ENCODE measurements at places on chromosomes 5 and 9.

DNA sequence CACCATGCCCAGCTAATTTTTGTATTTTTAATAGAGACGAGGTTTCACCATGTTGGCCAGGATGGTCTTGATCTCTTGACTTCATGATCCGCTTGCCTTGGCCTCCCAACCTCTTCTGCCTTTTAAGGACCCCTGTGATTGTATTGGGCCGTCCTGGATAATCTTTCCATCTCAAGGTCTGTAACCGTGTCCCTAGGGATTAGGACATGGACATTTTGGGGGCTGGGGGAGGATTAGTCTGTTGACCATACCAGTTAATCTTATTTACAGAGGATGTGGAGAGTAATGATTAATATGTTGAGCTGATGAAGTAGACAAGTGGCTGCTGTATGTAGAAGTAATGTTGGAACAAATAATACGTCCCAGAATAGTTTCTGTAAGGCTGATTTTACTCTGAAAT, 23.1 kb downstream of the LNPEP start:
- DNase-seq: no peak

- DNase-seq: no peak
These were observed 22.9 kb upstream of the ZSWIM6 start for GRCh38 chr5:61309115-61309514.

DNA sequence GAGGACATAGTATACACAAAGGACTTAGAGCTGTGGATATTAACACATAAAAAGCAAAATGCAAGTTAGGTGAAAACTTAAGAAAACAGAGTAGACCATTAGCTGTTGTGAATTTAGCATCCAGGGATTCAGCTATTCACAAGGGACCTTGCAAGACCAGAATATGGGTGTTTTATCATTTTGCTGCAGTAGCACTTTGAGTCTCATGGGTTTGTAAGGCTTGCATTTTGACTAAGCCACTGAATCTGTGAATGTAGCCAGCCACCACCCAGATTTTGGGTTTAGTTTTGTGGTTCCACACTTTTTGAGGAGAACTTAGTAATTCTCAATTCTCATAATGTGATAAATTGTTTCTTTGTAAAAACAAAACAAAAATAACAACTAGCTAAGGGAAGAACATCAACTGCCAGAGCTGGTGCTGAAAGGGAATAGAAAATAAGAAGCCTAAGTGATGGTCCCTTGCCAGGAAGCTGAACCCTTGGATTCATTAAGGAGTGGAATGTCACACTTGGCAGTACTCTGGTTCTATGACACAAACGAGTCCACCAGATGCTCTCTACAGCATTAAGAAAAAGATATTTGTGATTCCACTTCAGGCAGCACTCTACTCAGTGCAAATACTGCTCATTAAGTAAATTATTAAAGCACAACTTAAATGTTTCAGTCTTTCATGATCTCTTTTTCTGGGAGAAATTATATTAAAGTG, 557.4 kb upstream of the ZNF462 start:
- DNase-seq: no peak

- no peak for DNase-seq
These were observed 668.1 kb upstream of the EDIL3 start for GRCh38 chr5:85052826-85053225.

DNA sequence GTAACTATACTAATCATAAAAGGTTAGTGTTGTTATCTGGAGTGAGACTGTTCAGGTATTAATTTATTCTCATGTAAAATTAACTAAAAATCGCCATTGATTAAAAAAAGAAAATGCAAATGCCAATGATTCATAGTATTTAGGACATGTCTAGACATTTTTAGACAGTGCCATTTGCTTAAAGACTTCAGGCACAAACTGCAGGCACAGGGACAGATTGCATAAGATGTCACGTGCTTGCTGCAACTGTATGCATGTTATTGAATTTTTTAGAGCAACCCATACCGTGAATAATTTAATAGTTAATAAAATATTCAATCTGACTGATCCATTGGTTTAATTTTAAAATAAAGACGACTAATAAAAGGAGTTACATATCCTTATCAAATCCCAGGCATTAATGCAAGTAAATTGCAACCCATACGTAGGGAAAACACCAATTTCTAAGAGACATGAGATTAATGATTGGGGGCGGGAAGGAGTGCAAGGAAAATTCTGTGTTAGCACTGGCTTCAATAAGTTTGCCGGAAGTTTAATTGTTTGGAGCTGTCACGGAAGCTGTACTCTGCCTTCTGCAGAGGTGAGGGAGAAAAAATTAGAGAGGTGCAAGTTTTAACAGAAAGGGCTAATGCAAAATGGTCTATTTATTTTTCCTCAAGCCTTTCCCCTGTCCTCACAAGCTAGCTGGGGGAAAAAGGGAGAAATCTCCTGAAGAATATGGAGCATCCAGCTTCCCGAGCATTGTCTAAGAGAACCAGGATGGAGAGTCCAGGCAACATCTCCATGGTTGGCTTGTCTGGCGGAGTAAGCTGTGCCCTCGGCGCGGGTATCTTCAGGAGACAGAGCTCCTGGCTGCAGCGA, 2.9 kb downstream of the EDIL3 start:
- no peak for DNase-seq

- DNase-seq: no peak
These were observed 226.5 kb downstream of the ASTN2 start for GRCh38 chr9:117188394-117188793.

- DNase-seq: no peak
These were observed 38.3 kb downstream of the GHR start for GRCh38 chr5:42461507-42461906.

DNA sequence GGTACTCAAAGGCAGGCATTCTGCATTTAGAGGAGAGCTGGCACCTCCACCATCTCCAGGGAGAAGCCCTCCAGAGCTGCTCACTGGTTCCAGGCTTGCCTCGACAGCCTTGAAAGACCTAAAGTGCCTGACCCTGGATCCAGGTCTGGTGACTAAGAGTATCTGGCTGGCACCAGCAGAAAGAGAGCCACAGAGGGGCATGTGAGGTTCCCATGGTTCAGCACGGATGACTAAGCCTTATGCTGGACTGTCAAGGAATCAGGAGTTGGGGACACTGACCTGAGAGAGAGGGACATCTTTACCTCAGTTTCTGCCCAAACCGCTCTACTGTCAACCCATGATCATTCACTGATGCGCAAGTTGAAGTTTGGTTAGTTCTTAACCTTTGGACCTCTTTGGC, 3.0 kb downstream of the ACTL7A start:
- DNase-seq: no peak

GRCh38 chr9:37902796-37903646, 906 bp downstream of the SLC25A51 start:
- DNase-seq: no peak

- DNase-seq: no peak
These were observed 373.6 kb upstream of the SGCD start for GRCh38 chr5:155953335-155953734.

GRCh38 chr5:160260881-160261815, 31.8 kb downstream of the FABP6 start:
- DNase-seq: no peak

GRCh38 chr9:33995449-33995848, 53.2 kb downstream of the UBAP2 start:
- DNase-seq: no peak

GRCh38 chr9:98806394-98807035, 955 bp upstream of the GALNT12 start:
- no peak for DNase-seq

GRCh38 chr9:95890594-95890993, 15.1 kb downstream of the ERCC6L2 start:
- no peak for DNase-seq

GRCh38 chr5:134714541-134714940, 23.8 kb upstream of the CAMLG start:
- no peak for DNase-seq
